Activated naive CD4-positive, alpha-beta T cell treated with anti-CD3 and anti-CD28 coated beads, Interleukin-2, amount 50 U/mL, for 72 hours (primary cell): ENCODE measurements at places on chromosomes 3 and 15. TPM values are rescaled to one million over a fixed set of nuclear protein-coding genes. Genes with fewer than 3 reads are reported as not detected.

- no peak for DNase-seq
Measured at GRCh38 chr3:45761831-45762230, 34.5 kb downstream of the SLC6A20 start.

GRCh38 chr15:93118904-93119303 is 29.9 kb upstream of the RGMA start:
- DNase-seq, result peak; percentile 20

DNA sequence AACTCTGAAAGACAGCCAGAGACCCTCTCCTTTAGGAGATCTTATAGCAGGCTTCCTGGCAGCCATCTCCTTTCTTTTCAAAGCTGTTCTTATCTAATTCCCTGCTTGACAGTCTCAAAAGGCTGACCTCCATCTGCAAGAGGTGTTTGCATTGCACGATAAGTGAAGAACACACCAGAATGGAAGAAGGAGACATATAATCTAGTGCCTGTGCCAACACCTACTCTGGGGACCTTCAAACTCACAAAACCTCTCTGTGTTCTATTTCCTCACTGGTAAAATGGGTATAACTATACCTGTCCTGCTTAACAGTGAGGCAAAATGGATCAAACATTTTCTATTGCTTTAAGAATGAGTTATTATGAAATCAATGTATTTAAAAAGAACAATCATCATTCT is 65.0 kb downstream of the WDR72 start:
- no peak for DNase-seq

- no peak for DNase-seq
Measured at GRCh38 chr15:99343208-99343607, 91.9 kb downstream of the LRRC28 start.

- DNase-seq, result no peak
Measured at GRCh38 chr3:15403495-15403894, 23.8 kb downstream of the METTL6 start.

- no peak for DNase-seq
Measured at GRCh38 chr15:52308446-52309153, 13.0 kb upstream of the MYO5C start.

- DNase-seq, result no peak
Measured at GRCh38 chr15:50911001-50911400, 2.5 kb downstream of the AP4E1 start.

GRCh38 chr3:180594631-180595558 is 7.1 kb upstream of the TTC14 start:
- no peak for DNase-seq

DNA sequence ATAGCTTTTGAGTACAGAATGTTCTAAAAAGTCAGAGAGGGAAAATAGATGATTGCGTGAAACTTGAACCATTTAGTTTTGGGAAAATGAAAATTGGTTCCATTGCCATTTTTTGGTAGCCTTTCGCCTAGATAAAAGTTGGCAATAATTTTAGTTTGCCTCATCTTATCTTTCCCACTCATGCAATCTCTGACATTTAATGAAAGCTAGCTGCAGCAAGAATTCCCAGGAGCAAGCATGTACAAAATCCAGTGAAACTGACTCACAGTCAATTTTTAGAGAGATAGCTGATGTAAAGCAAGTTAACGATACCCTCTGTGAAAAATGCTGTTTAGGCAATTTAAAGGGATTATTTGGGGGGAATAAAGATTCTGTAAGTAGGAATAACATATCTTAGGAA is 797.4 kb downstream of the GRM7 start:
- no peak for DNase-seq

SCN11A gene
- total RNA-seq, result 0.09 TPM

ITIH1 gene
- not detected for total RNA-seq
